Astrocyte of the spinal cord (primary cell): ENCODE measurements at places on chromosomes 3 and 15.

DNA sequence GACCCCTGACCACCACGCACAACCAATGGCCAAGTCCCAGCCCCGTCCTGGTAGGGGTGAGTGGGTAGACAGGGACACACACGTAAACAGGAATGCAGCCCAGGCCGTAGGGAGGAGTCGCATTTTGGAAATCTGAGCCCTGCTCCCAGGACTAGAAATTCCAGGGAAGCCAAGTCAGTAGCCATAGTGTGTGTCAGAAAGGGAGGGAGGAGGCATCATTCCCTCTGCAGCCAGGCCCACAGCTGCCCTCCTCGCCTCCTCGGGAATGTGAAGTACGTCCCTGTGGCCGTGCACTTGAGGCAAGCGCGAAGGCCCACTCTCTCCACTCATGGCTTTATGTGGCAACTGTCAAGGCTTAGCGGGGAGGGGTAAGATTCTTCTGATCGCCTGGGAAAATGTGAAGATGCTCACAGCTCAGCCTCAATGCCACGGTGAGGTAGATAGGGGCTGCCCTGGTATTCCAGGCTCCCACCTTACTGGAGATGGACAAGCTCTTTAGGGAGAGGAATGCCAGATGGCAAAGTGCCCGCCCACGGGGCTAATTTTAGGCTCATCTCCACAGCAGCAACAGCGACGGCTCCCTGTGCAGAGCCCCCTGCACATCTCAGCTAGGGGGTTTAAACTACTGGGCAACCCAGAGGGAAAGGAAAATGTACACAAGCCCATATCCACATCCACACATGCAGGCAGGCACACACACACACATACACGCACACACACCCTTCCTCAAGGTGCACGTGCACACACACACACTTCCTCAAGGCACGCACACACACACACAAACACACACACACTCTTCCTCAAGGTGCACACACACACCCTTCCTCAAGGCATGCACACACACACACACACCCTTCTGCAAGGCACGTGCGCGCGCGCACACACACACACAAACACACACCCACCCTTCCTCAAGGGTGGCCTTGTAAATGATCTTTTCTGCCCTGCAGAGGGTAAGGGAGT lies 65.5 kb downstream of the ADCY5 start:
- no peak for DNase-seq

GRCh38 chr15:99983171-99983885 lies 250.1 kb upstream of the LYSMD4 start:
- peak; percentile 43 for DNase-seq

DNA sequence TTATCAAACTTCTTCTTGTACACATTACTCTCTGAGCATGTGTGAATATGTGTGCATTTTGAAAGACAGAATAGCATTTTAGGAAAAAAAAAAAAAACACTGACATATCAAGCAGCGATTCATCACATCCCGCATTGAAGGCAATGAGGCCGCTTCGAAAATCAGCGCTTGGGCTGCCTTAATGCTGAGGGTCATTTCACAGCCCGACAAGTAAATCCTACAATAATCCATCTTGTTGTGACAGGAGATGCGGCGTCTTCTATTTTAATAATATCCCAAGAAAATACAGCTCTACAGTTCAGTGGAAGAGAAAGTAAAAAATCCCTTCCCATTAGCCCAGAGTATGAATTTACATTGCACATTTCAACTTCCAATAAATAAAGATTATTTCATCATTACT lies 389.2 kb upstream of the GRM7 start:
- no peak for DNase-seq

GRCh38 chr3:34140616-34141015 lies 342.2 kb downstream of the PDCD6IP start:
- no peak for DNase-seq

DNA sequence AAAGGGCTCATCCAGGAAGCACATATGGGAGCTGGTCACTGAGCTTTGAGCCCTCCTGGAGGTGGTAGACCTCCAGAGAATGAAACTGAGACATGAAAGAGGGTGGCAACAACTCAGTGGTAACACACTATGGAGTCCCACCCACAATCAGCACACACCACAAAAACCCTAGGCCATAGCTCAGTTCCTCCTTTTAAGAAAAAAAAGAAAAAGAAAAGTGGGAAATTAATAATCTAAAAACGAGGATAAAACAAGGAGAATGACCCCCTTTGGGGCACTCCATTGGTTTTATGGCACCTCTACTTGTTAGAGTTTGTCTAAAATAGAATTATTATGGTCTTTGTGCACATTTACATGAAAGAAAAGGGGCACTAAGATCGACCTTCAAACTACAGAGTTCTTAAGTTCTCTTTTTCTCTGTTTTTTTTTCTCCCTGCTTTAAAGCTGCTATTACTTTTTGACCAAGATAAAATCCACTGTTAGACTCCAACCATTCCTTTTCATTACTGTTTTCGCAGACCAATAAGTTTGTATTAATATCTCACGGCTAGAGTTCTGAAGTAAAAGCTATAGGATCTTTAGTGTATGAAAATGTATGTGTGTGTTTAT lies 40.2 kb upstream of the ZBTB20 start:
- DNase-seq, result no peak

- DNase-seq, result no peak
Observed at GRCh38 chr15:66155065-66155464, 98.5 kb downstream of the MEGF11 start.

DNA sequence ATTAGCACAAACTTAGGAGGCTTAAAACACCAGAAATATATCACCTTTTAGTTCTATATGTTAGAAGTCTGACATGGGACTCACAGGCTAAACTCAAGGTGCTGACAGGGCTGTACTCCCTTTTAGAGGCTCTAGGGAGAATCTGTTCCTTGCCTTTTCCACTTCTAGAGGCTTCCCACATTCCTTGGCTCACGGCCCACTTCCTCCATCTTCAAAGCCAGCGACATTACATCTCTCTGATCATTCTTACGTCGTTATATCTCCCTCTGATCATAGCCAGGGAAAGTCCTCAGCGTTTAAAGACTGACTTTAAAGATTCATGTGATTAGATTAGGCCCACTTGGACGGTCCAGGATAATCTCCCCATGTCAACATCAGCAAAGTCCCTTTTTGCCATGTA lies 166.3 kb downstream of the GREM1 start:
- no peak for DNase-seq

DNA sequence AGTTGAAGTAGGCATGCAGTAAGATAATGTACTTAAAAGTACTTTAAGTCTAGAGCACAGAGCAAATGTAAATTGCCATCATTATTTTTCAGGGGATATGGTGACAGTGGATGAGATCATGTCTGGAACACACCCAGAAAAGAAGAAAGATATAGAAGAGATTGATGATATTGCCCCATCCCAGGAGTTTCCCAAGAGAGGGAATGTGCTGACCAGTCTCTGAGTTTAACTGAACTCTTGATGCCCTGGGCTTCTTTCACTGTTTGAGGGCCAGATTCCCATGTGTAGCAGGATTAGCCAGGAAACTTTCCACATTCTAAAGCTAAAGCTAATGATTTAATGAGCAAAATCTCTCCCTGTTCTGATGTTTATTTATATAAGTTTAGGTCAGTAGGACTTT lies 366.8 kb upstream of the UMPS start:
- peak; percentile 28 for DNase-seq

GRCh38 chr15:70690491-70691276 lies 72.7 kb downstream of the UACA start:
- no peak for DNase-seq

- peak; percentile 94 for DNase-seq
Observed at GRCh38 chr3:112074616-112075497, 11.3 kb upstream of the C3orf52 start.

DNA sequence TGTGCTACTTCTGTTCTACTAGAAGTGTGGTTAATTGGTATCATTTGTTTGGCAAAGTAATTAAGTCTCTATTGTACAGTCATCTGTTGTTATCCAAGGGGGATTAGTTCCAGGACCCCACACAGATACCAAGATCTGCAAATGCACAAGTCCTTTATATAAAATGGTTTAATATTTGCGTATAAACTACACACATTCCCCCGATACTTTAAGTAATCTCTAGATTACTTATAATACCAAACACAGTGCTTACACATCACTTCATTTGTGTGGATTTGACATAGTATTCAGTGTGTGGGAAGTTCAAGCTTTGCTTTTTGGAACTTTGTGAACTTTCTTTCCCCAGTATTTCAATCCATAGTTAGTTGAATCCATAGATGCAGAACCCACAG lies 50.5 kb upstream of the ABI3BP start:
- DNase-seq, result no peak

- peak; percentile 99 for DNase-seq
Observed at GRCh38 chr3:72891053-72891855, 3.4 kb downstream of the GXYLT2 start.

DNA sequence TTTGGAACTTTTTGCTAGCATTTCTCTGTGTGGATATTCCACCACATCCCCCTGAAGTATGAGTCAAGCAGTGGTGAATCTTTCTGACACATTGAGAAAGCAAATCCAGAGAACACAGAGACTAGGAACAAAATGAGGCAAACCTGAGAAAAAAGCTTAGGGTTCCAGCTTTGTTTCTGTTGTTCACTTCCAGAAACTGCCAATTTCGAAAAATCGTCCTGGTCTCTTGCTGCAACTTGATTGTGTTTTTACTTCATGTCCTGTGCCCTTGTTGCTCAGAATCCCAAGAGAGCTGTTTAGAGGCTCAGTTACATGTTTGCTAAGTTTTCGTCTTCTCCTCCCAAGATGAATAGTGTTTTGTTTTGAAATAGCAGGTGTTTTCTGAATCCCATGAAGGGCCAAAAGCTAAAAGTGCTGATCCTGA lies 13.7 kb downstream of the MAP2K1 start:
- DNase-seq, result peak; percentile 52

DNA sequence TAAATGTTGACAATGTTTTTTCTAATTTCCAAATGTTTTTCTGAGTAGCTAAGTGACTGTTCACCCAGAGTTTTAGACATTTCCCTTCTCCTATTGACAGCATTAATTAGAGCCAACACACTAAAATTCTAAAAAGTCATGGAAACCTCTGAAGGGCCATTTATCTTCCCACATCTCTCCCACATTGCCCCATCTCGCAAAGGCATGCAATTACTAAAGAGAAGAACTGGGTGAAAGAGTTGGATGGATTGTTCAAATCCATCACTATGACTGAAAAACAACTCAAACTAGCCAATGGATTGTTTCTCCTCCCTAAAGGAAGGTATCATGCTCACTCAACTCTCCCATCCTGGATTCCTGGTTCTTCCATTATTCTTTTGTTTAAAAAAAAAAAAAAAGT lies 30.0 kb upstream of the PHLDB2 start:
- DNase-seq, result no peak

GRCh38 chr3:124584552-124585391 lies 145.5 kb upstream of the UMPS start:
- peak; percentile 48 for DNase-seq

GRCh38 chr3:191555037-191555436 lies 94.1 kb downstream of the PYDC2 start:
- no peak for DNase-seq
